H1 (cell line): ENCODE measurements at places on chromosomes 1 and 21.

GRCh38 chr1:201791779-201792173 is 37.2 kb upstream of the IPO9 start:
- no peak overlapping the region for H3K27ac ChIP-seq
- H3K27me3 ChIP-seq: no peaks in the 10 kb centered on the region
- no peak overlapping the region for H3K4me3 ChIP-seq
- no peaks in the 10 kb centered on the region for H3K4me1 ChIP-seq
- DNase-seq: no peak

GRCh38 chr1:45339789-45340558 is at the start of the genes MUTYH and TOE1:
Gene MUTYH, minus strand, starts transcription at chr1:45340440. Its CDS starts 5,935 bp downstream, at chr1:45334505.
Gene TOE1, plus strand, starts transcription at chr1:45340170. Its CDS starts 83 bp downstream, at chr1:45340253.
- peaks cover 5% of the 10 kb centered on the region for H3K4me1 ChIP-seq
- peak within 1 kb of the TSS; percentile 96 for H3K4me3 ChIP-seq
- peaks cover 40% of the 10 kb centered on the region for H3K36me3 ChIP-seq
- peak within 1 kb of the TSS; percentile 97 for H3K27ac ChIP-seq
- H3K27me3 ChIP-seq: no peaks in the 10 kb centered on the region
- DNase-seq: peak; percentile 88

- H3K36me3 ChIP-seq: no peaks in the 10 kb centered on the region
- no peak overlapping the region for H3K4me3 ChIP-seq
- H3K27ac ChIP-seq: no peak overlapping the region
- no peaks in the 10 kb centered on the region; the same call in none of the 2 replicates for H3K4me1 ChIP-seq
- DNase-seq: no peak
Observed at GRCh38 chr1:212596798-212597197, 11.8 kb upstream of the ATF3 start.

GRCh38 chr1:92483610-92484471 is 2.9 kb downstream of the GFI1 start:
- peaks cover 93% of the 10 kb centered on the region for H3K27me3 ChIP-seq
- no peak overlapping the region for H3K27ac ChIP-seq
- H3K4me3 ChIP-seq: peak overlapping the region; percentile 48
- no peak for DNase-seq
- H3K36me3 ChIP-seq: no peaks in the 10 kb centered on the region

DNA sequence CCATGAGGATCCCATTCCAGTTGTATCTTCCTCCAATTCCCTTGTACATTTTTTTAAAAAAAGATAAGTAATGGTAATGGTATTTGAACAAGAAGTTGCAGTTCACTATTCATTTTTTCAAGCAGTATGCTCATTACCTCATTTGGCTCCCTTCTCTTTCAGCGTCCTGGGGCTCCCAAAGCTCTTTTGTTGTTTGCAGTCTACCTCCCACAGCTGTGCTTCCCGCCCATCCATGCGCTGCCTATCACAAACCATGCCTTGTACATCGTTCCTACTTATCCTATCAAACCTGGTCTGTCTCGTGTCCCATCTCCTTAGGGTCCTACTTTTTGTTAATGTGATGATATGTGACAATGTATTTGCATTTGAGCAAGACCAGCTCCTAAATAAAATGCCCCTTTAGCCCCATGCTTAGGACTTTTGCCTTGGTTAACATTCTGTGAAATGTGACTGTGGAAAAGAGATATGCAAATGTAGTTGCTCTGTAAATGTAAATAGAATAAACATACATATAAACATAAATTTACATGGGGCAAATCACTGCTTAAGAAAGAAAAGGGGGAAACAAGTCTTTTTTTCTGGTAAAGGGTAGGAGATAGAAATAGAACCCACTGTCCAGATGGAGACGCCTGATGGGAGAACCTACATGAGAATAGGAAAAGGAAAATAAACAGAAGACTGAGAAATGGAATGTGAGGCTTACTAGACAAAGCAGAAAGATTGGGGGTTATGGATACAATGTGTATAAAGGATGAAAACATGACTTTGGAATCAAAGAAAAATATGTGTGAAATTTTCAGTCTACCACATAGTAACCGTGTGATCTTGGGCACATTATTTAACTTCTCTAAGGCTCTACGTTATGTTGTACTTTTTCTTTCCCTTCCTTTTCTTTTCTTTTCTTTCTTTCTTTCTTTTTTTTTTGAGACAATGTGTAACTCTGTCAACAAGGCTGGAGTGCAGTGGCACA is 59.8 kb upstream of the PLXNA2 start:
- DNase-seq: no peak
- H3K36me3 ChIP-seq: no peaks in the 10 kb centered on the region
- H3K4me1 ChIP-seq: no peaks in the 10 kb centered on the region
- H3K4me3 ChIP-seq: no peak overlapping the region

- H3K4me3 ChIP-seq: no peak overlapping the region
- H3K36me3 ChIP-seq: peaks cover 57% of the 10 kb centered on the region
- no peaks in the 10 kb centered on the region for H3K27me3 ChIP-seq
- no peak overlapping the region for H3K27ac ChIP-seq
Observed at GRCh38 chr1:156310962-156311361, 11.9 kb upstream of the VHLL start.

DNA sequence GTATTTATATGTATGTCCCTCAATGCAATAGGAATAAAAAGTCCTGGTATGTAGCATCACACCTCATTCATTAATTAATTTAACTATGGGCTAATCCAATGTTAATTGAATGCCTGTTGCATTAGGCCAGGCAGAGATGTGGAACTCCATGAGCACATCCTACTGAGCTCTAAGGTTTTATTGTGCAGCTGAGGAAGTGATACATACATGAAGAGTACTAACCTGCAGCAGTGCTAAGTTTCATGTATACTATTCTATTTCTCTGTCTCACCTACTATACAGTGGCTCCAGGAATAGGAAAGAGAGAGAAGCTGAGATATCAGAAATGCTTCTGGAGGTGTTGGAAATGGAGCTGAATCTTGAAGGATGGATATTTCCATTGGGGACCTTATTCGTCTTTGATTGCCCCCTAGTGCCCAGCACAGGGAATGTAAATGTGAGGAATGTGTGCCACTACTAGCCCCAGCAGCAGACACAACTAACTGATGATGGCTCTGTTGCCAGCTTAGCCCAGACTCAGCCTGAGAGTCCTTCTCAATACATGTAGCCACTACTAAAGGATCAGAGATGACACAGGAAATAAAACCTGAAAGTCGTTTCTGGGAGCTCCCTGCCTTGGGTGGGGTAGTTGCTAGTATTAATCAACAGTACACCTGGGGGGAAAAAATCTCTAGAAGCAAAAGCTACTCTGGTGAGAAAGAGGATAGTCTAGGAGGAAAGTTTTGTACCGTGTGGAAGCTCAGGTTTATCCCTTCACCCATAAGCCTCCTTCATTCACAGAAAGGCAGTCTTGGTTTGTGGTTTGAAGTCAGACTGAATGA is 173.3 kb upstream of the FOXD3 start:
- H3K27ac ChIP-seq: no peak overlapping the region
- H3K4me1 ChIP-seq: no peaks in the 10 kb centered on the region; the same call in 1 of the 2 replicates
- no peaks in the 10 kb centered on the region for H3K36me3 ChIP-seq
- no peak overlapping the region for H3K4me3 ChIP-seq

DNA sequence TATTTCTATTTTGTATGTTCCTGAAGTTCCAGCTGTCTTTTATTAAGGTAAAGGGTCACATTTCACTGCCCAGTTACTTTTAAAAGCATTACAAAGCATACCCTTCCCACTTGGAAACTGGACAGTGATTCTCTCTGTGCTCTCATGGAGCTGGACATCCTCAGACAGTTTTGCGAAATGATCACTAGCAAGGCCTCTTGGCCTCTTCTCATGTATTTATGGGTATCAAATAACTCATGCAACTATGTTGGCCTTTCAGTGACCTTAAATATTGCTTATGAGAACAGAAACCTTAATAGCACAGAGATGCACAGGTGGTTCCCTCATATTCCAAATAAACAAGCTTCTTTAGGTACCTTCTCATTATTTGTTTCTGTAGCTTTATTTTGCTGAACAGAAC is 7.9 kb upstream of the AMPD1 start:
- H3K4me3 ChIP-seq: no peak overlapping the region
- no peak overlapping the region for H3K27ac ChIP-seq
- DNase-seq: no peak
- no peaks in the 10 kb centered on the region for H3K4me1 ChIP-seq
- H3K36me3 ChIP-seq: peaks cover 23% of the 10 kb centered on the region

GRCh38 chr1:211892577-211892976 is 62.0 kb upstream of the LPGAT1 start:
- H3K4me1 ChIP-seq: no peaks in the 10 kb centered on the region
- DNase-seq: no peak
- H3K27ac ChIP-seq: no peak overlapping the region
- no peaks in the 10 kb centered on the region for H3K36me3 ChIP-seq

- DNase-seq: no peak
- no peaks in the 10 kb centered on the region for H3K4me1 ChIP-seq
Observed at GRCh38 chr1:78168306-78168705, 122.5 kb downstream of the GIPC2 start.

DNA sequence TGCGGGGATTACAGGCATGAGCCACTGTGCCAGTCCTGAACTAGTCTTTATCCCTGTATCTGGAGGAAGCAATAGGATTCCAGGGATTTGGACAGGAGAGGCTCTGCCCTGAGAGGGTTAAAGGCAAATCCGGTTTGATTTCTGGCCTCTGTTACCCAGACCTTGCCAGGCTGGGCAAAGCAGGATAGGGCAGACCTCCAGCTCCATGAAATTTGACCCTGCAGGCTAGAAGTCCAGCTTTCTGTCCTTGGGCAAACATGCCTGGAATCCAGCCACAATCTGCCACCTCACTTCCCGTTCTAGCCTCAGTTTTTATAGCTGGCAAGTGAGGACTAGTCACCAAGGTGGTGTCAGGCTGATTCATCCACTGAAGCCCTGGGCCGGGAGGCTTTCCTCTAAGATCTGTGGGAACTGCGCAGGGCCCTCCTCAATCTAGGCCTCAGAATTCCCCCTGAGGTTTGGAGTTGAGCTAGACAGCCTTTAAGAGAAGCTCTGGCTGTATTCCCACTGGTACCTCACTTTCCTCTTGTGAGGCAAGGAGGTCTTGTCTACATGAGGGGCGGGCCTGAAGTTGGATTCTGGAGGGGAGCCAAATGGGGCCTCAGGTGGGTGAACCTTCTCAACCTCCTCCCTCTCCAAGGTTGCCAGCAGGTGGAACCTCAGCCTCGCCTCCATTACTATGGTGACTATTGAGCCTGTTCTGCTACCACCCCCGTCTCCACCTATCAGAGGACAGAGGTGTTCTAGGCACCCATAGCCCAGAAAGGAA is 7.0 kb upstream of the P3R3URF start:
- H3K4me3 ChIP-seq: no peak overlapping the region
- no peak overlapping the region for H3K27ac ChIP-seq
- no peaks in the 10 kb centered on the region for H3K27me3 ChIP-seq
- no peaks in the 10 kb centered on the region for H3K4me1 ChIP-seq
- no peak for DNase-seq

DNA sequence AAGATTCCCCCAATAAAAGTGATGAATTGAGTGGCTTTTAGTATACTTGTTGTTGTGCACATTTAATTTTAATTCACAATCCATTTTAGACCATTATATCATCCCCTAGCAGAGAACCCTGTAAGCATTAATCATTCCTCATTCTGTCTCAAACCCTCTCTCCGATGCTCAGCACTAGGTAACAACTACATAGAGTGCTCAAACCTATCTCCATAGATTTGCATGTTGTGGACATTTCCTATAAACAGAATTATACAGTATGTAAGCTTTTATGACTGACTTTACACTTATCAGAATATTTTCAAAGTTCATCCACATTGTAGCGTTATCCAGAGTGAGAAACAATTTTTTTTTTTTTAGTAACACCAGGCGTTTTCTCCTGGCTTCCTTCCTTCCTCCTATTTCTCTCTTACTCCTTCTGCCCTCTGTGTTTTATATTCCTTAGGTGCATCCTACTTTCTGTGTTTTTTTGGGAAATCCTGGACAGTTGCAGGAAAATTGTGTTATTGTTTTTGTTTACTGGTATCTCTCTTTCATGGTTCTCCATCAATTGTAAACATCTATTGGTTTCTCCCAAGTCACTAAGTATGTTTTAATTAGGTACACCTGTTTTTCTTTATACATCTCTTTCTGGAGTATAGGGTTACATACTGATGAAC is 1528.0 kb upstream of the TPTE start:
- no peak overlapping the region for H3K27ac ChIP-seq
- no peaks in the 10 kb centered on the region for H3K27me3 ChIP-seq
- DNase-seq: no peak
- no peaks in the 10 kb centered on the region for H3K36me3 ChIP-seq
- no peaks in the 10 kb centered on the region for H3K4me1 ChIP-seq
- H3K4me3 ChIP-seq: no peak overlapping the region

- no peaks in the 10 kb centered on the region for H3K27me3 ChIP-seq
- no peak overlapping the region for H3K4me3 ChIP-seq
- H3K27ac ChIP-seq: no peak overlapping the region
Observed at GRCh38 chr1:200909757-200910239, 15.1 kb downstream of the INAVA start.

DNA sequence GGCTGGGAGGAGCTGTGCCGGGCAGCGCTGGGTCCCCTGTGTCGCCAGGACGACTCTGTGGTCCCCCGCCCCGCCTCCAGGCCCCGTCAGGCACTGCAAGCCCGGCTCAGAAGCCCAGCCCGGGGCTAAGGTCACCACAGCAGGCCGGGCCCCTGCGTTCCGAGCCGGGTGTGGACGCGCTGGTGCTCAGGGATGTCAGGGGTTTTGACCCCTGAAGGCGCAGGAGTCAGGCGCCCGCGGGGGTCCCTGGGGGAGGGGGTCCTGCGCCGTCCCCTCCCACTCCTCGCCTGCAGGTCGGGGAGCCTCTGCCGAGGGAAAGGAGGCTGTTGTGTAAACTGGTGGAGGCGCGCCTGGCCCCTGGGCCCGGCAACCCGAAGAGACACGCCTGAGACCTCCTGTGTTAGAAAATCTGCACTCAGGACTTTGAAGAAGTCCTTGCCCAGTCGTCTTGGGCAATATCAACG is 23.7 kb upstream of the TMEM54 start:
- peaks cover 12% of the 10 kb centered on the region for H3K27me3 ChIP-seq
- H3K27ac ChIP-seq: no peak overlapping the region
- H3K36me3 ChIP-seq: no peaks in the 10 kb centered on the region
- no peaks in the 10 kb centered on the region; the same call in 1 of the 2 replicates for H3K4me1 ChIP-seq
- peak; percentile 82 for DNase-seq

DNA sequence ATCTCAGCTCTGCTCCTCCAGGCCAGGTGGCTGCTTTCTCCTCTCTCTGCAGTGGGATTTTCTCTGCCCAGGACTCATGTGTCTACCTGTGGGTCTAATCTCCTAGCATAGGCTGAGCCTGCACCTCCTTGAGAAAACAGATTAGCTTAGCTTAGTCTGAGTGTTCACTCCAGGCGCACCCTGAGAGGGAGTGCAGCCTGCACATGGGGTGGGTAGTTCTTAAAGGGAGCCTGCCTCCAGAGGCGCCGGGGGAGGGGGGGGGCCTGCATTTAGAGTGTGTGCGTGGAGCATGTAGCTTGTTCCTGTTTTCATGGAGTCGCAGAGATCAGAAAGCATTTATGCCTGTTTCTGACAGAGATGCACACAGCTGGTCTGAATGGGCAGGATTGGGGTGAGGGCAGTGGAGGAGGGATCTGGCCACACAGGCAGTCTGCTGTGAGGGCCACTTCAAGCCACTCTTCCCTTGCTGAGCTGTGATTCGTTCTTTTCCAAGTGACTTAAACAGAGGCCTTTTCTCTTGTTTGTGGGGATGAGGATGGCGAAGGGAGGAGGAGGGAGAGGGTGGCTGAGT is 45.2 kb downstream of the GALNT2 start:
- no peak for DNase-seq
- peaks cover 9% of the 10 kb centered on the region for H3K4me1 ChIP-seq
- H3K36me3 ChIP-seq: no peaks in the 10 kb centered on the region
- H3K27ac ChIP-seq: no peak overlapping the region; the same call in 1 of the 2 replicates
- no peaks in the 10 kb centered on the region for H3K27me3 ChIP-seq
- H3K4me3 ChIP-seq: no peak overlapping the region

- peaks cover 47% of the 10 kb centered on the region for H3K27me3 ChIP-seq
- no peaks in the 10 kb centered on the region for H3K36me3 ChIP-seq
- H3K4me1 ChIP-seq: peaks cover 9% of the 10 kb centered on the region
Observed at GRCh38 chr1:5225707-5226704, 571.6 kb downstream of the AJAP1 start.

- no peak for DNase-seq
- H3K27ac ChIP-seq: no peak overlapping the region
- H3K27me3 ChIP-seq: no peaks in the 10 kb centered on the region
- H3K36me3 ChIP-seq: no peaks in the 10 kb centered on the region
- no peak overlapping the region for H3K4me3 ChIP-seq
Observed at GRCh38 chr1:201899683-201900429, 11.2 kb downstream of the SHISA4 start.
